Activated gamma-delta T cell (primary cell): ENCODE measurements at places on chromosomes 5 and 9.

DNA sequence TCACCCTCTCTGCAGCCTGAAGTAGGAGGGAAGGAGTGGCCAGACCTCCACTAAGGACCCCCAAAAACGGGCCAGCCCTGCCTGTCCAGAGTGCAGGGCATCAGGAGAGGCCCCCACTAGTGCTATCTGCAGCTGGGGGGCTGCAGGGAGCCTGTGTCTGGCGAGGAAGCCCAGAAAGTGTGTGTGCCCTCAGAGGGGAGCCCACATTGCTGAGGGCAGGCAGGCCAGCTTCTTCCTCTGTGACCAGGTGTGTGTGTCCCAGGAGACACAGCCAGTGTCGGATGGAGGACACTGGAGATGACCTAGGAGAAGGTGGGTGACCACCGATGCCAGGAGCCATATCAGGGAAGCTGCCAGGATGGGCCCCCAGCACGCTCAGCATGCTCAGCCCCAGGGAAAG is 218.7 kb downstream of the IRX2 start:
- DNase-seq = no peak

GRCh38 chr9:8880060-8880459 is 1080.5 kb upstream of the DMAC1 start:
- no peak for DNase-seq

GRCh38 chr9:20138841-20139240 is 350.0 kb upstream of the SLC24A2 start:
- no peak for DNase-seq

DNA sequence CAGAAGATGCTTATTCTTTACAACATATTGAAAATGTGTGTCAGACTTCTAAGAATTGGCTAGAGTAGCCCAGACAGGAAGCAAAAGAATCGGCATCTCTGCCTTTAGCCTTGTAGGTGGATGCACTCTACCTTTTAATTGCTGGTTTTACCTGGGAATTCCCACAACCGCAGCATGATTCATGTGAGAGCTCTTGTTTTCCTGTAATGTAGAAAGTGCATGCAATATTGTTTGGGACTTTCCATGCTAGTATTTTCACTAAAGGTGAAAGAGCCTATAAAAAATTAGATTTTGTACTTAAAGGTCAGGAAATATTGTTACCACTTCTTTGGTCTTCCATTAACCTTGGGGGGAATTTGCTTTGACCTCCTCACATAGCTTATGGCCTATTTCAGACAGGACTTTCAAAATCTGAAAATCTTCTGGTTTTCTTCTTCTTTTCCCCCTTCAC is 89.8 kb downstream of the NTRK2 start:
- no peak for DNase-seq

DNA sequence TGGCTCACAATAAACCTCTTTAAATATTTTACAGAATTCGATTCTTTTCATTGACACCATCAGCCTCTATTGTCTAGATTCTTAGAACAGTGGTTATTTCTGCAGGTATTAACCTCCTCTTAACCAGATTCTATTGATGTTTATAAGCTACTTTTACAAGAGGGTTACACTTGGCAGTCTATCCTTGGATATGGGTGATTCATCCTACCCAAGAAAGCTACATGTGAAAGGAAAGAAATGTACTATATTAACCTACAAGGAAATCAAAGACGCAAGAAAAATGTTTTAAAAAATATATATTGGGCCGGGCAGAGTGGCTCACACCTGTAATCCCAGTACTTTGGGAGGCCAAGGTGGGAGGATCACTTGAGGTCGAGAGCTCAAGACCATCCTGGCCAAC is 16.7 kb downstream of the SLC25A25 start:
- no peak for DNase-seq

GRCh38 chr5:5522336-5522735 is 99.9 kb downstream of the ICE1 start:
- no peak for DNase-seq

DNA sequence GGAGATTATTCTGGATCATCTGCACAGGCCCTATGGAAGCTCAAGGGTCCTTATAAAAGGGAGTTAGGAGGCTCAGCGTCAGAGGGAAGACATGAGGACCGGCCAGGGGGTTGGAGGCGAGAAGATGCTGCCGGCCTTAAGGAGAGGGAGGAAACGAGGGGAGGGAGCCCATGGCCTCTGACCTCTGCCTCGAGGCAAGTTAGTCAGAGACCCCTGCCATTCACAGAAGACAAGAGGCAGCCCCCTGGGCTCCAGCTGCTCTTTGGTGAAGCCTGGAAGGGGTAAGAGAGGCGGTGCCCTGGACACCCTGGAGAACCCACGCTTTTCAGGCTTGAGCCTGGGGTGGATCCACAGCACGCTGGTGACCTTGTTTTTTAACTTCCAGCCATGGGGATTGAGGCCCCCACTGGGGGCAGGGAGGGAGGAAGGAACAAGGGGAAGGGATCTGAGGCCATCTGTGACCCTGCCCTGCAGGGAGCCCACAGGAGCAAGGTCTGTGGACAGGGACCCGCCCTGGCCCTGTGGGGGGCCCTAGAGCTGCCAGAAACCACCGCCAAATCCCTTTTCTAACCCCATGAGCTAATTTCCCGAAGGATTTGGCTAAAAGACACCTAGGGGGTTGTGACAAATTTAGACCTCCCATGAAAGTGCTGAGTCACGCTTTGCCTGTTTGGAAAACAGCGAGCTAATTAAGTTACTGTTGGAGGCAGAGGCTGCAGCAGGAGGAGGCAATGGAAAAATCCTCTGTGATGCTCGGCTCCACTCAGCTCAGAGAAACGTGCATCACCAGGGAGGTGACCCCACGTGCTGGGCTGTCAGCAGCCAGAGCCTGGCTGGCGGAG is 49.7 kb downstream of the OLFM1 start:
- DNase-seq = no peak

DNA sequence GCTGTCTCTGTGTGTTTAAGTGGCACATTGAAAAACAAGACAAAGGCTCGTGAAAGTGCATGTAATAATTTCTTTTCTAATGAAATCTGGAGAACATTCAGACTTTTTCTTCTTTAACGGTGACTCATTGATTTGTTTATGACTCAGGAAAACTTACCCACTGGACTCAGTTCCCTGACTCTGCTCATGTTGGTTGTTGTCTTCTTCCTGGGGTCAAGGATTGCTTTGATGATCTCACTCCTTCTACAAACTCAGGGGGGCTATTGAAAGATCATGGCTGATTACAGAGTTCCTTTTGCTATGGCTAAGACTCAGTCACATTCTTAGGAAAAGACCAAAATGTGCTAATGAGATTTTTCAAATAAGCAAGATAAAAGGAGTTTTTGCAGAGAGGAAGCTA is 141.1 kb upstream of the DAP start:
- no peak for DNase-seq

DNA sequence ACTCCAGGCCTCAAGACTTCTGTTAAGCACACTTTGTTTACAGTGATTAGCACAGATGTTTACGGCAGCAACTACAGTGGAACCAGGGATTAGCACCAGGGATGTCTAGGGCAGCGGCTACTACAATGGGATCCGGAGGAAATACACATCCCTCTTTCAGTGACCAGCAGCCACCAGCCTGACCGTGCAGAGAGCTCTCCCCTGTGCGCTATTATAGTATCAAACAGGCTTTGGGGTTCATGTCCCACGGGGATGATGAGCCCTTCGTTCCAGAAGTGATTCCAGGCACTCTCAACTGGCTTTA is 21.5 kb downstream of the GFPT2 start:
- no peak for DNase-seq

GRCh38 chr9:37293664-37294524 is 128.6 kb upstream of the GRHPR start:
- DNase-seq = no peak
